ENCODE measurements at places on chromosomes 16 and 17.
A peak's percentile ranks its signal among the peaks of the same experiment; 100 is the strongest.

DNA sequence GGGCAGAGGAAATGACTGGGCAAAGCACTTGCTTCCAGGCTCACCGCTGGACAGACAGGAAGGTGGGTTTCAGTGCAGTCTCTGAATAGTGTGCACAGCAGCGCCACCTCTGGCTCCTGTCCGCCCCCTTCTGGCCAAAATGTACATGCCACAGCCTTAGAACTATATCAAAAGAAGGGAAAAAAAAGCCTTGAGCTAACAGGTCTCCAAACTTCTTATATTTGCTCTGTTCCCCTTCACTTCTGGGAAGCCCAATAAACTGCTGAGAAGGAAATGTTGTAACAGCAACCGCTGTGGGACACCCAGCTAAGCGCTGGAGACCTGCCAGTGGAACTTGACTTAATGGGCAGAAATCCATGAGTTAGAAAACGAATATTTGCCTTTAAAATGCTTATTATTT is 17.5 kb downstream of the COG7 start:
- DNase-seq, result peak; percentile 70

DNA sequence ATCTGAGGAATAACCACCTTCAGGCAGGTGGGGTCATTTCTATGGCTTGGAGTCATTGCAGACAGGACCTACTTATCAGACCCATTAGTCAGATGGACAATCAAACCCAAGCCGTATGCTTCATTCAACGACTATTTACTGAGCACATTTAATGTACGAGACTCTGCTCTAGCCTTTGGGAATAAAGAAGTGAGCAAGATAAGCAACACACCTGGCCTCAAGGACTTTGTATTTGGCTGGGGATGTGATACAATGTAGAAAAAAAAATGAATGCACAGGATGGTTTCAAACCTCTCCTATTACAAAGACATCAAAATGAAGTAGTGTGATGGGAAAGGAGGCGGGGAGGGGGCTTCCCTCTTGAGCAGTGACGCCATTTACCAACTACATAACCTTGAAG is 311.7 kb downstream of the PMP22 start:
- no peak for DNase-seq

- no peak for DNase-seq
Measured at GRCh38 chr16:25264597-25264996, 7.0 kb upstream of the ZKSCAN2 start.

DNA sequence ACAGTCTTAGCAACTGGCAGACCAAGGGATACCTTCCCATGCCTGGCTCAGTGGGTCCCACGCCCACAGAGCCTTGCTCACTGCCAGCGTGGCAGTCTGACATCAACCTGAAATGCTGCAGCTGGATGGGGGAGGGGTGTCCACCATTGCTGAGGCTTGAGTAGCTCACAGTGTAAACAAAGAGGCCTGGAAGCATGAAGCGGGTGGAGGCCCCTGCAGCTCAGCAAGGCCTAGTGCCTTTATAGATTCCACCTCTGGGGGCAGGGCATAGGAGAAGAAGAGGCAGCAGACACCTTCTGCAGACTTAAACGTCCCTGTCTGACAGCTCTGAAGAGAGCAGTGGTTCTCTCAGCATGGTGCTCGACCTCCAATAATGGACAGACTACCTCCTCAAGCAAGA is 263.2 kb downstream of the KIF2B start:
- no peak for DNase-seq

DNA sequence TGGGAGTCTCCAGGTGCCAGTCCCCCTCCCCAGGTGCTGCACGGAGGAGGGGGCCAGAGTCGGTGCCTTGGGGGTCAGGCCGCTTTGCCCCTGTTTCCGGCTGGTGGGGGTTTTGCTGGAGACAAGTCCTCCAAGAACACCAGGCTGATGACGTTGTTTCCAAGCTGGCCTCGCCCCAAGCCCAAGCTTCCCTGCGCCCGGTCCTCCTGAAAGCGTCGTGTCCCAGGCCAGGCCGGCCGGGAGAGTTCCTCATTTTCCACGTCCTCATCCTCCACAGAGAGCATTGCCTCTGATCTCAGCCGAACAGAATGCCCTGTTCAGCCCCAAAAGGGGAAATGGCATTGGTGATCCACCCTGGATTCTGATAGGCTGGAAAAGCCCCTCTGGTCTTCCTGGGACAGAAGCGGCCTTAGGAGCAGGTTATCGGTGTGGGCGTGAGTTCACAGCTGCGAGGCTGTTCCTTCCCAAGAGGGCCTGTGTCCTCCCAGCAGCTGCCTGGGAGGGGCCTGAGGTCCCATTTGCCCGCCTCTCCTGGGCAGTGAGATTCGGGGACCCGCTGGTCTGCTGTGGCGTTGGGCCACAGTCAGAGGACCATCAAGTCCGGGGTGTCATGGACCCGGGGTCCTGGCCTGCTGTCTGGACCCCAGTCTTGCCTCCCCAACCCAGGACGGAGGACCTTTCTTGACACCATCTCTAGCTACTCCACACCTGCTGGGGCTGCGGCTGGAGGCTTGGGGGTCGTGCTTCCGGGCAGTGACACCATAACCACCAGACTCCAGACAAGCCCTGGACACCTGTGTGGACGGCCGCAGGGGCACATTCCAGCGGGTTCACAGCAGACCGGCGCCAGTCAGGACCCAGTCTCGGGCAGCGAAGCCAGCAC is 7.1 kb downstream of the SOX8 start:
- DNase-seq, result peak; percentile 79

DNA sequence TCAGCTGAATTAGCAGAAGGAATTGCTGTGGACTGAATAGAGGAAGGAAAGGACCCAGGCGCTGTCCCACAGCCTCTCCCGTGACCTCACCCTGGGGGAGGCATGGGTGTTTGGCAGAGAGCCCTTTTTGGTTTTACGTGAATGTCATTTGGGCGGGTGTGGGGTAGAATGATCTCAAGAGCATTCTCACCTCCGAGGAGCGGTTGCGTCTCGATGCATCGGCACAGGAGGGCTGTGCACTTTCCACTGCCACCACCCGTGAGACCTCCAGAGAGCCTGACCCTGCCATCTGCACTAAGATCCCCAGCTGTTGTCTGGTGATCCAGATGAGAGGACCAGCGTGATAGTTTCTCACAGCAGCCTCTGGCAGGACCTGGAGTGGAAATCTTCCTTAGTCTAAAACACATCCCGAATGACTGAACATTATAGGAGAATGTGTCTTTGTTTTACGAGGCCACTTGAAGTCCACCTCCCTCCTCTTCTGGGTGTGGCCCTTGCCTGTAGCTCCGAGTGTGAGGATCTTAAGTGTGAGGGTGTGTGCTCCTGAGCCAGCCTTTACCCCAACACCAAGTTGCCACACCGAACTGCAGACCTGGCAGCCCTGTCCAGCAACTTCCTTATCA is 29.3 kb downstream of the FOXK2 start:
- DNase-seq, result no peak

- peak; percentile 94 for DNase-seq
Measured at GRCh38 chr16:8621572-8622314, at the start of gene METTL22. TSS of gene METTL22 (plus strand) at chr16:8621698. CDS start at chr16:8625666, 3,968 bp downstream.

GRCh38 chr16:83954577-83955016 is 1.6 kb downstream of the OSGIN1 start:
- DNase-seq, result no peak

- DNase-seq, result no peak
Measured at GRCh38 chr16:66420396-66420795, 6.7 kb upstream of the BEAN1 start.

GRCh38 chr16:82037666-82038065 is 2.6 kb downstream of the HSD17B2 start:
- no peak for DNase-seq

- peak; percentile 64 for DNase-seq
Measured at GRCh38 chr16:12067714-12068401, 91.3 kb downstream of the SNX29 start.

DNA sequence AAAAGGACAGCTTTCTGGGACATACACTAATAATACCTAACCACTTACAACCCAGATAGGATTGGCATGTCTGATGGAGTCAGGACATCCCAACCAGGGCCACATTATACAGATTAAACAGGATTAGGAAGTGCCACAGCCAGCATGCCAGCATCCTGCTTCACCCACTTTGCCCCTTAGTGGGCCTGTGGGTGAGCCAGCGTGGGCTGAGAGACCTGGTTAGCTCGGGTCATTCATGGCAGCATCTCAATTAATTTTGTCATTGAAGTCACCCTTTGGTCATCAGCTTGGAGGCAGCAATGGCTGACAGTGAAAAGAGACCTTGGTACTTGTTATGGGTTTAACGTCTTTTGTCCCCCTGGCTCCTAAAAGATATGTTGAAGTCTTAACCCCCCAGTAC is 29.9 kb upstream of the SLC6A2 start:
- no peak for DNase-seq

GRCh38 chr16:27982184-27982583 is 81.3 kb downstream of the GSG1L start:
- DNase-seq, result peak; percentile 12

DNA sequence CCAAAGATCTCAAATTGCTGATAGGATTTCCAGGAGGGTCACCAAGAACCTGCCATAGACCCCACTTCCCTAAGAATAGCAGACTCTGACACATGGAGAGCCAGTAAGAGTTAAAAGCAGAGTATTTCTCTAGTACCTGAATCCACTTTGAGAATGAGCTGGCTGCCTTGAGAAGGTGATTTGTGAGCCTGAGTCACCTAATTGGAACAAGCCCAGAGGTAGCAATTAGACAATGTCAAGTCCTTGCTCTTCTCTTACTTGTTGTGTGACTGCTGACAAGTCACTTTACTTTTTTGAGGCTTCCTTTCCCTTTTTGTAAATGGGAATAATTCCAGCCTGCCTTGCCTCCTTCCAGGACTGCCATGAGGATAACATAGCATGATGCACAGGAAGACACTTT is 76.1 kb upstream of the ASIC2 start:
- DNase-seq, result no peak

GRCh38 chr17:79956853-79957252 is 78.8 kb downstream of the TBC1D16 start:
- peak; percentile 48 for DNase-seq

GRCh38 chr17:1490643-1491442 is 1.6 kb downstream of the MYO1C start:
- peak; percentile 88 for DNase-seq

- DNase-seq, result no peak
Measured at GRCh38 chr16:2075631-2076030, 27.8 kb downstream of the TSC2 start.

DNA sequence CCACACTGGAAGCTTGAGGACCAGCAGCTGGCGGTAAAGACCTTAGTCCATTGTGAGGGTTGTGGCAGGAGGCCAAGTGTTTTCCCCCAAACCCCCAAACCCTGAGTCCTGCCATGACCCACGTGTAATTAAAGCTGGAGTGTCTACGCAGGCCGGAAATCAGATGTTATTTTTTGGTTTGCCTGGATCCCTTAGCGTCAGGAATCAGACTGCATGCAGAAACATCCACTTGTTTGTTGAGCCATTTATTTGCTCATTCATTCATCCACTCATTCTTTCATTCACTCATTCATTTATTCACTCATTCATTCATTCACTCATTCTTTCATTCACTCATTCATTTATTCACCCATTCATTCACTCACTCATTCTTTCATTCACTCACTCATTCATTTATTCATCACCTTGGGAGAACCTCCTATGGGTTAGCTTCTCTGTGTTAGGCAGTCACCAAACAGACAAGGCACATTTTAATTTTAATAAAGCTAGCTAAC is 313.1 kb downstream of the MAF start:
- DNase-seq, result no peak

GRCh38 chr17:40696651-40697072 is 6.9 kb downstream of the KRT24 start:
- DNase-seq, result no peak

- DNase-seq, result no peak
Measured at GRCh38 chr17:17883801-17884200, 47.0 kb upstream of the SREBF1 start.

DNA sequence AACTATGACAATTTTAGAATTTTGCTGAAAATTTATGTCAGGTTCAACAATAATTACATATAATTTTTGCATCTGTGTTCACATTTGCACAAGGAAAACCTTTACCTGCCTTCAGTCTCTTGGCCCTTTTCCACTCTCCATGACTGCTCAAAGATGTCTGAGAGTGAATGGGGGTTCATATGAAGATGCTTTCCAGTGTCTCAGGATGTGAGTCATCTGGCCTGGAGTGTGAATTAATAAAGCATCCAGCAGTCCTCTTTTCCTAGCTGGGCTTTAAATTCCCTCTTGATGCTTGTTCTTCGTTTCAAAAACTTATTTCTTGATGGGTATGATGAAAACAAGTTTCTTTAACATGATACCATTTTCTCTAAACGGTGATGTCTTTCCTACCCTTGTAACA is 99.9 kb downstream of the CDK5R1 start:
- DNase-seq, result no peak
